ENCODE measurements at places on chromosomes 13 and 19. TPM values are rescaled to one million over a fixed set of nuclear protein-coding genes. Genes with fewer than 3 reads are reported as not detected.
A peak's percentile ranks its signal among the peaks of the same experiment; 100 is the strongest.

DNA sequence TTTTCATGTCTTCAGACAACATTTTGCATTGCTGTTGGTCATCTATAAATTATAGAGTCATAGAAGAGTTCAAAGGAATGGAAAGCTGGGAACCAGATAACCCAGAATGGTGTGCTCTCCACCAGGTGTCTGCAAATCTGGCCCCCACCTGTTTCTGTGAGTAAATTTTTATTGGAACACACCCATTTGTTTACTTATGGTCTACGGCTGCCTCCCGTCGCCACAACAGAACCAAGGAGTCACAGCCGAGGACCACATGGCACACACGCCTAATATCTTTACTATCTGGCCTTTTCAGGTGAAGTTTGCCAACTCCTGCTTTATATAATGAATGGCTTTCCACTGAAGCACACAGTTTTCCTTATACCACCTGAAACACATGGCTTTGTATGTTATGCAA, 58.2 kb downstream of the EFNB2 start:
- H3K27ac ChIP-seq = no peak overlapping the region
- H3K4me1 ChIP-seq = peaks cover 8% of the 10 kb centered on the region
- no peak overlapping the region for H3K4me3 ChIP-seq

- H3K27me3 ChIP-seq = no peaks in the 10 kb centered on the region
- peaks cover 72% of the 10 kb centered on the region for H3K4me1 ChIP-seq
- no peak overlapping the region for H3K27ac ChIP-seq
- peaks cover 57% of the 10 kb centered on the region for H3K36me3 ChIP-seq
Measured at GRCh38 chr13:45333251-45333976, 7.6 kb downstream of the TPT1 start.

DNA sequence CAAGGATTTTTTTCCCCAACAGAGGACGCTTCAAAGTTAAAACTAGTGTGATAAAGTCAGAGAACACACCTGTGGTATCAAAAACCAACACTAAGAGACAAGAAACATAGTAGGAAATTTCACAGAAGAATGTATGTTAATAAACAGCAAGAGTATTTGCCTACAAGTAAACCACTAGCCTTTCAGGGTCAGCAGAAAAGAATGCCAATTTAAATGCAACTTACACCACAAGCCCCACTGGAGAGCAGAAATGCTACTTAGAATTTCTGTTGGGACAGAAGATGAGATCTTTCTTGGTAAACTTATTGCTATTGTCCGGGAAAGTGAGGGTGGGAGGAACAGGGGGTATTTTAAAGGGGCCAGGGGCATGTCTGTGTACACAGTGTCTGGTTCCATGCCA, 68.6 kb downstream of the STK24 start:
- H3K27ac ChIP-seq = peak overlapping the region; percentile 98
- H3K4me1 ChIP-seq = peaks cover 49% of the 10 kb centered on the region
- H3K36me3 ChIP-seq = peaks cover 20% of the 10 kb centered on the region
- DNase-seq = no peak
- H3K27me3 ChIP-seq = no peaks in the 10 kb centered on the region

GRCh38 chr19:4748185-4748584, 24.5 kb upstream of the DPP9 start:
- DNase-seq = no peak
- no peak overlapping the region for H3K4me3 ChIP-seq
- no peak overlapping the region for H3K27ac ChIP-seq
- H3K4me1 ChIP-seq = no peaks in the 10 kb centered on the region
- H3K27me3 ChIP-seq = peaks cover 27% of the 10 kb centered on the region

- no peak overlapping the region for H3K27ac ChIP-seq
- no peak overlapping the region for H3K4me3 ChIP-seq
- H3K4me1 ChIP-seq = peaks cover 9% of the 10 kb centered on the region
- H3K27me3 ChIP-seq = no peaks in the 10 kb centered on the region
- no peak for DNase-seq
Measured at GRCh38 chr13:102724923-102725322, 30.1 kb upstream of the METTL21C start.

Gene MBNL2
- 37.8 TPM for total RNA-seq

- DNase-seq = no peak
- no peak overlapping the region for H3K4me3 ChIP-seq
- no peak overlapping the region for H3K27ac ChIP-seq
- no peaks in the 10 kb centered on the region for H3K4me1 ChIP-seq
- H3K36me3 ChIP-seq = no peaks in the 10 kb centered on the region
Measured at GRCh38 chr13:39433651-39434050, 169.3 kb downstream of the LHFPL6 start.

GRCh38 chr13:112888238-112889111, 80.5 kb upstream of the MCF2L start:
- H3K4me3 ChIP-seq = no peak overlapping the region
- peaks cover 6% of the 10 kb centered on the region for H3K4me1 ChIP-seq
- DNase-seq = no peak
- H3K27me3 ChIP-seq = peaks cover 32% of the 10 kb centered on the region
- no peak overlapping the region for H3K27ac ChIP-seq
